Astrocyte of the cerebellum (primary cell): ENCODE measurements at places on chromosomes 7 and 10.
A peak's percentile ranks its signal among the peaks of the same experiment; 100 is the strongest.

GRCh38 chr7:31664890-31665289 lies 22.1 kb upstream of the PPP1R17 start:
- no peak for DNase-seq

DNA sequence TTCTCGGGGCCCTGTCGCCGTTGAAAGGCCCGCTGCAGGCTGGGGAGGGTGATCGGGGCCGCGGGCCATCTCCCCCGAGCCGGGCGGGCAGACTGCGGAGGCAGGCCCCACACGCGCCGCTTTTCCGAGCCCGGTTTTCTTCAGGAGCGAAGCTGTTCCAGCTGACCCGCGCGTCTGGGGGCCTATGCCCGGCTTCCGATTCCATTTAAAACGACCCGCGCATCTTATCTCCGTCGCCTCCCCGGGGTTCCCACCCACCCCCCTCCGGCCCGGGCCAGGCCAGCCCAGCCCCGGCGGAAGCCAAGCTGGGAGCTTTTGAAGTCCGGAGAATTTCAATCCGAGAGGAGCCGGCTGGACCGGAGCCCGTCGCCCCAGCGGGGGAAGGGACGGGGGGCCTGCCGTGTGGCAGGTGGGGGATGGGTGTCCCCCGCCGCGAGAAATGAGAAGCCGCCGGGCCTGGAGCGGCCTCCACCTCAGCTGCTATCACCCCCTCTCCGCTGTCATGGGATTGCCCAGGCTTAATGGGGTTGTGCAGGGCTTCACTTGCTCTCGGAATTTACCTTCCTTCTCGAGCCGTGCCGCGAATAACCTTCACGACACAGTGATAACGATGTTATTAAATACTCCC lies 3.1 kb upstream of the EVX1 start:
- no peak for DNase-seq

DNA sequence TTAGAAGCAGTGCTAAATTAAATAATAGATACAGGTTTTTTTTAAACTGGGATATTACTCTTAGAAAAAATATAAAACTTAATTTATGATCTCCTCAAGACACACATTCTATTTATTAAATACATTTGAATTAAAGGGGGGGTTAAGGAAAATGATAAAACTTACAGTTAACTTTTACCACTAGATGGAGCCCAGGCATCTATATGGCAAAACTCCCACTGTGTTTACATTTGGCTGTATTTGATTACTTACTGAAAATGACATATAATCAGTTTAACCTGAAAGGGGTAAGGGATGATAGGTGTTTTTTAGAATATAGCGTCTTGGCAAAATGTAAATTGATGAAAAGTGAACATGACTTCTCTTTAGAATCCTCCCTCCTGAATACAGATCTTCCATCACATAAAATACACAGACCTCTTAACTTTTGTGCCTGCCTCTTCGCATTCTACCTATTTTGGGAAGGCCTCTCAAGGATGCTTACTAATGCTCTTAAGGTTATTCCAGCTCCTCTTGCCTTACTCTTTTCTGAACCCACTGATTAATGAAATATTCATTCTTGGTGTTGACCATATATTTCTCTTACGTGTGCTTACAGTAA lies 235.7 kb downstream of the AGMO start:
- DNase-seq = peak; percentile 18

DNA sequence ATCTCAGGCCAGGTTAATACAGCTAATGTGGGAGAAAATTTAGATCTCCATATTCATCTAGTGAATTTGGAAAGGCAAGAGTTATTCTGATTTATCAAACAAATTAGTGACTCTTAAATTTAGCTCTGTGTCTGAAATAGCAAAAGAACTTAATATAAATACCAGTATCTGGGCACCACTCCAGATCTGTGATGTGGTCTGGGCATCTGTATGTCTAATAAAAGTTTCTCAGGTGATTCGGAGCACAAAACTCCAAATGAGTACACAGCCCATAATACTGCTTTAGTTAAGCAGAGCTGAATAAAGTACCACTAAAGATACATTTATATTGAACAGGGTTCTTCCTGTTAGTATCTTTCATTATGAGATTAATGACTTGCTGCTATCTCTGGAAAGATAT lies 261.4 kb downstream of the BAMBI start:
- DNase-seq = peak; percentile 48

- DNase-seq = no peak
Measured at GRCh38 chr10:116403740-116404250, 23.9 kb upstream of the PNLIPRP3 start.

GRCh38 chr7:134458341-134458805 lies 527 bp downstream of the AKR1B1 start:
- no peak for DNase-seq

GRCh38 chr7:44045226-44046014 lies 918 bp downstream of the DBNL start:
- DNase-seq = no peak

DNA sequence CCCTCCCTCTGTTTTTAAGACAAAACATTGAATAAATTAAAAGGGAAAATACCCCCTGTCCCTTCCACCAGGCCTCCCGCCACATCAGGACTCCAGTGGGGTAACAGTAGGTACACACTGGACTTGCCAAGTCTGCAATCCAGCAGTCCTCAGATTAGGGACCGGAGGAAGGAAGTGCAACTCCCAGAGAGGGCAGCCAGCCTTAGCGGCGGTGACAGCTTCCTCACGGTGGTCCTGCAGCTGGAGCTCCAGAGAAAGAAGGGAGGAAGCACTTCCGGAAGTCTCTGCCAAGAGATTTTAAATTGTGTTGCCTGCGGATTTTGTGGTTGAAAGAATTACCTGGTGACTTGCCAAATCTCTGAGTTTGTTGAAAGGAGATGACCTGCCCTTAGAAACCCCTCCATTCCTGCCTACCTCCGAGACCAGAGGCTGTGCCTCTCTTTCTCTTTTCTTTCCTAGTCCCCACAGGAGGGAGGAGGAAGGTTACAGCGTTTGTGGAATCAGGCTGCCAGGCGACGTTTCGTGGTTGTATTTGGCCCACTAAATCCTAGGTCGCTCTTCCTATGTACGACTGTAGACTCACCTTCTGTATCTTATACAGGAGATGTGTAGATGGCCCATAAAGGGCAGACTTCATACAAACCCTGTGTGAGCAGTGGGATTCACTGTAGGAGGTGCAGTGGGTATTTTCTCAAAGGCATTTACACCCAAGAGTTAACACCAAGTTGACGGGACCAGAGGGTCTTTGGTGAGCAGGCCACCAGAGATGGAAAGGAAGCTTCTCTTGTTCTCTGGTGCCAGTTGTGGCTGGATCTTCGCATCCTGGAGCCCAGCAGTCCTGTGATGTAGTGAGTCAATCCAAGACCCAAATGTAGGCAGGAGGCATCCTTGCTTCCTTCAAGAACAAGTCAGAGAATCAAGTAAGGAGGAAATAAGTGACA lies 77.9 kb downstream of the INSIG1 start:
- DNase-seq = peak; percentile 8

GRCh38 chr7:18489624-18490023 lies 5.9 kb upstream of the HDAC9 start:
- no peak for DNase-seq

DNA sequence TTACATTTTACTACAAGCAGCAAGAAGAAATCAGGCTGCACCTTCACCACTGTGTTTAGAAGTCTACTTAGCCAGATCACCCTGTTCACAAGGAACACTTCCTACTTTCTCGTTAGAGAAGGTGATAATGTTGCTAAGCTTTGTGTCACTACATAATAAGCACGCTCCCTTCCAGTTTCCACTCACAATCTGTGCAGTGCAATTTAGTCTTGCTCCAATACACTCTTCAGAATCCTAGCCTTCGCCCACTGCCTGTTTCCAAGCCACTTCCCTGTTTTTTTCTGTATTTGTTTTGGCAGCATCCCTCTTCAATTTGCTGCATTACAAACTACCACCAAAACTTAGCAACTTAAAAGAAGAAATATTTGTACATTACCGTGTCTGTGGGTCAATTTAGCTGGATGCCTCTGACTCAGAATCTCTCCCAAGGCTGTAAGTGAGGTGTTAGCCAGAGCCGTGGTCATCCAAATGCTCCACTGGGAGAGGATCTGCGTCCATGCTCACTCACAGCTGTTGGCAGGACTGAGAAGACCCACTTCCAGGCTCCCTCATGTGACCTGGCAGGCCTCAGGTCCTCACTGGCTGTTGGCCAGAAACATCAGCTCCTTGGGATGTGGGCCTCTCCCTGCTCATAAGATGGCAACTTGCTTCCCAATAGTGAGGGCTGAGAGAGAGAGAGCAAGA lies 110.4 kb downstream of the PON1 start:
- peak; percentile 98 for DNase-seq

GRCh38 chr7:157271315-157271990 lies 65.4 kb upstream of the DNAJB6 start:
- no peak for DNase-seq

DNA sequence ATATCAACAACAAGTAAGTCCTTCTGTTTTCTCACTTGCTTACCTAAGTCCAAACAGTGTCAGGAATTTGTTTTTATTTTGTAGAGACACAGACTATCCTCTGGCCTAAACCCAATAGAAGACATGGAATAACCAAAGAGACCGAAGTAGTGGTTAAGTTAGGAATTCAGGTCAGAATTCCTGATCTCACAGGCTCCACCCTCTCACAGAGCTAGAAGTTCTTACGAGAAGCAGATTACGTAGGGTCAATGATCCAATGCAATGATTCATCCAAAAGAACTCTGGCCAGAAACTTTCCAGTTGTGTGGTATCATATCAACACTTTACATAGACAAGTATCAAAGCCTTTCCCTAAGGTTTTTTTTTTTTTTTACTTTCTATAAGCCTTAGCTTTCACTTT lies 73.8 kb downstream of the IQUB start:
- DNase-seq = peak; percentile 89

DNA sequence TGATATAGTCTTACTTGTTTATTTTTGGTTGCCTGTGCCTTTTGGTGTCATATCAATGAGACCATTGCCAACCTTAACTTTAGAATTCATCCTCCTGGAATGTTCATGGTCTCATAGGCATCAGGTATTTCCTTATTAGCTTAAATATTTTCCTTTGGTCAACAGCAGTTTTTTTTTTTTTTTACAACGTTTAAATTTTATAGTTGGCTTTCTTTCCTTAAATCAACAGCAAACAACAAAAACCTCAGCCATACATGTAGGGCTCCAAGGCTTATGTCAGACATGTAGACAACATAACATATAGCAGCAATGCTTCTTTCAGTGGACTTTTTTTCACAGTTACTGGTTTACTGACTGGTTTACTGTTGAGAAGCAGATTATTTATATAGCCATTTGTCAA lies 22.7 kb downstream of the ENTPD7 start:
- no peak for DNase-seq

DNA sequence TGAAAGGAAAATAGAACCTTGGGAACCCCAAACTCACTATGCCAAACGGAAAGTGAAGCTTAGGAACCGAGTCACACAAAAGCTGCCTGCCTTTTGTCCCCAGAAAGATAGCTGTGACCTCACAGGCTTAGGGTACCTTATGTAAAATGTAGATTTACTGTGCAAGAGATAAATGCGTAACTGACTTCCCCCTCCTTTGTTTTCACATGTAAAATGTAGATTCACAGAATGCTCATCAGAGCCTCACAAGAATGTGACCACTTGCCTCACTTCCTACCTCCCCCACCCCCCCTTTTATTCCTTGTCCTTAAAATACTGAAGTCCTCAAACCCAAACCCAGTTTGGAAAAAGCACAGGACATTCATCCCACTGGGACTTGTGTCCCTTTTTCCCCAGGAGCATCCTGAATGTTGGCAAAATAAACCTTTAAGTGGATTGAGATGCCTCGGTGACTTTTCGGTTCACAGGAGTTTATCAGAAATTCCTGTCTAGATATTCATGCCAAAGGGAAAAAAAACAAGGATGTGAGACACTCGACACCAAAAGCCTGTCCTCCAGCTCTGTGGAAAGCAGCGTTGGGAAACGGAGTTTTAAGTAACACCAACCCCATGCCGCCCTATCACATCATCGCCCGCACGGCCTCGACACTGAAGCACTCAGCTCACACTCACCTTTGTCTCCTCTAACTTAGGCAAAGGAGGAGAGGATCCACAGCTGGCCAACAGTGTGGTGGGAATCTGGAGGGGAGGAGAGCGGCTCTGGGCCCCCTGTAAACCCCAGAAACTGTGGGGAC lies 45.9 kb downstream of the SVIL start:
- no peak for DNase-seq

DNA sequence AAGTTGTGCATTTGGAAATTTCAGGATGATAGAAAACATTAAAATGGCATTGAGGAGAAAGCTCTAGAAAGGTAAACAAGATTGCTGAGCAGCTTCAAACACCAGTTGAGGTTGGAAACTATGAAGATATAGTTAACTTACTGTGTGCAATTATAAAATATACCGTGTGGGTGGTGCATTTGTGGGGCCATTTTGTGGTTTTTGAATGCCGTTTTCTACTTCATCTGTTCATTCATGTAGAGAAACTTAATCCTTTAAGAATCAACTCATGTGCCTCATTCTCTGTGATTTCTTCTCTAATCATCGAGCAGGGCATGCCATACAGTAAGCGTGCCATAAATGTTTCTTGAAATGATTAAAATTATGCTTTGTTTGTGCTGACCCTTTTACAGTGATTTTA lies 232.8 kb upstream of the TEX47 start:
- no peak for DNase-seq

GRCh38 chr10:71271662-71272055 lies 47.4 kb upstream of the SLC29A3 start:
- DNase-seq = no peak

- DNase-seq = no peak
Measured at GRCh38 chr7:104894726-104895521, 119.1 kb upstream of the KMT2E start.

DNA sequence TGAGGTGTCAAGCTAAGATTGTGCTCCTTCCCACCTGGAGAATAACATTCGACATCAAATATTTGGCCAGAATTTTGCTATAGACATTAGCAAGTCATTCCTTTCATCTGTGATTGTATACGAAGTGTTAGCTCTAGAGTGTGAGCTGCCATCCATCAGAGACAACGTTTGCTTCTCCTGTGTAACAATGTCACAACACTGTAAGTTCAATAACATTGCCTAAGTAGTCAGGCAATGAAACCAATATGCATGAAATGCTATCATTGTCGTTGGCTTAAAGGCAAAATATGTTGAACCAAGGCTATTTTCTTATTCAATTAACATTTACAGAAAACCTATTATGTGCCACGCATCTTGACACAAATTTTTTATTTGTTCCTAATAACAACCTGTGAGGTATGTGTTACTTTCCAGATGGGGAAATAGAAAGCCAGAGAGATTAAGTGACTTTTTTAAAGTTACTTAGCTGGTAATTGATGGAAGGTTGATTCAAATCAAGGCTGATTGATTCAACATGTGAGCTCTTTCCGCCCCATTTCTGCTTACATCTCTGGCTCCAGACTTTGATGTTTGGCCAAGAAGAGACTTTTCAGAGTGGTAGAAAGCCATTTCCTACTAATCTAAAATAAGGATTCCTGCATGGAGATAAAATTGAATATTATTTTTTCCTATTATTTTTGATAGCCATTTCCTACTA lies 32.0 kb downstream of the BET1 start:
- DNase-seq = no peak
